ENCODE measurements at places on chromosomes 7 and 10.
A peak's percentile ranks its signal among the peaks of the same experiment; 100 is the strongest.

DNA sequence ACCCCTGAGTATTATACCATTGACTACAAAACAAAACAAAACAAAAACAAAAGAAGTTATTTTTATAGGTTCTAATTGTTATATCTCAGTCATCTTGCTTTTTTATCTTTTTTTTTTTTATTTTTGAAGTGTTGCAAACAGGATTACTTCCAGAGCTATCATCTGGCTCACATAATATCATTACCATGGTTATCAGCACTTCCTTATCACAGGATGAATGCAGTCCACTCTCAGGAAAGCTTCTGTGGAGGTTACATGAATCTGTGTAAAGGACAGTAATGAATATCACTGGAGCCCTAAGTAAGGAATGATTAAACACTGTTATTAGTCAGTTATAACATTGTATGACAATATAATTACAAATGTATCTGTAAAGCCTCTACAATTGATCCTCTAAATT lies 451.5 kb downstream of the PLXDC2 start:
- DNase-seq: no peak

DNA sequence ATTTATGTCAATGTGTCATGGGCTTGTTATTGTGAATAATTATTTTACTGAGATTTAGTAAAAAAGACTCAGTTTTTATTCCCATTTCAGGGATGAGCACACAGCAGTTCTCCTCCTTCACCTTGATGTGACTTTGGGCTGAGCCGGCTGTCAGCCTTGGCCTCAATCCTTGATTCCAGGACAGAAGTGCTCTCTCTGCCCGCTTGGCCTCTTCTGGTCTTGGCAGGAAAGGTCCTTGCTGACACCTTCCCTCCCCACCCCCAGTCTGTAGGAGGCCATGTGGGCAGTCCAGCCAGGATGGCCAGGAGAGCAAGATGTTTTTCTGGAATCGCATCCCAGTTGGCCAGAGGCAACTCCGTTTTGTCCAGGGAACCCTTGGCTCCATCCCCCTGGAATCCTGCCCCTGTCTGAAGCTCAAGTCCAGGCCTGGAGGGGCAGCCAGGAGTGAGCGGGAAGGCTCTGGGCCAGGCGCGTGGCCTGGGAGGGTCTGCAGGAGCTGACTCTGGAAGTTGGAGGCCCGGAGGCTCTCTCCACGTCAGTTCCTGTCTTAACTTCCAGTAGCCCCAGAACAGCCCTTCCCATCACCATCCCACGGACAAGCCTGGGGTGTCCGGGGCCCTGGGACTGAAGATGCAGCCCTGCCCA lies 100.9 kb downstream of the PDGFA start:
- DNase-seq: no peak

- DNase-seq: no peak
Observed at GRCh38 chr10:121168545-121169216, 317.5 kb downstream of the WDR11 start.

GRCh38 chr10:62529396-62529795 lies 155.2 kb downstream of the ZNF365 start:
- DNase-seq: no peak

DNA sequence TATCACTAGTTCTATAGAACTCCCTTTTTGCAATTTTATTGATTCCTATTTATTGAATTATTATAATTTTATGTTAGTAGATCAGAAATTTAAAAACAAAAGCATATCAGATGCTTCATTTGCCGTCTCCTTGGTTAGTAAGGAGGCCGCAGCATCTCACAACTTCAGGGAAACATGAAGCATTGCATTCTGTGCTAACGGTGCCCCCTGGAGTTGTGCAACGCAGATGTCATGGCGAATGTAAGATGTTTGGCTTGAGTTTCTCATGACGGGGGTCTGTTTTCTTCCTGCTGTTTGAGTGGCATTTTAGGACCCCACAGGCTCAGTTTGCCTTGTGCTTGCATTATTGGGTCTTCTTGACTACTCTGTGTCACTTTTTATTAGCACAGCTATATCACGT lies 124.8 kb downstream of the CNNM2 start:
- DNase-seq: no peak

- DNase-seq: no peak
Observed at GRCh38 chr7:46152696-46153095, 231.6 kb upstream of the IGFBP3 start.

DNA sequence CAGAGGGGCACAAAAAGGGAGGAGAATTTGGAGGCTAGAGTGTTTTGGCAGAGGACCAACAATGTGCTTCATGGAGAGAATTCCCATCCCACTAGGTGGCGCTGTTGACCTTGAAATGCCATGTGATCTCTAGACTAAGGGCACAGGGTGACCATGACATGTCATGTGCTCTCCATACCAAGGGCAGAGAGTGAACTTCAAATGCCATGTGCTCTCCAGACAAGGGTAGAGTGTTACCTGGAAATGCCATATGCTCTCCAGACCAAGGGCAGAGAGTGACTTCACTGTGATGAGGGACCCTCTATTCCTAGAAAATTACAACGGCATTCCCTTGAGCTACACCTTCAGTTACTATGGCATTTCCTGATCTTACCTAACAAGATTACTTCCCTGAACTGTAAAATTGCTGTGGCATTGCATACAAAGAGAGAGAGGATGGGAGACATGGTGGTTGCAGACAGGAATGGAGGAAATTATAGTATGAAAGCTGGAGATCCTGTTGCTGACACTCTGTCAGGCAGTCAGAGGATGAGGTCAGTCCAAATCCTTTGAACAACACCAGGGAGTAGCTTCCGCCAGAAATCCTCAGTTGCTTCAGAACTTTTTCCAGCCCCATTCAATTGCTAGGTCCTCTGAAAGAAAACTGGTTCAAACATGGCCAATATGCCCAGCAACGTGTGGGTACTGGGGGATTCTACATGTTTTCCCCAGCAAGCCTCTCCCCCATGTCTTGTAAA lies 60.9 kb upstream of the ACSM6 start:
- peak; percentile 22 for DNase-seq
